Glutamatergic neuron (in vitro differentiated cells): ENCODE measurements at places on chromosomes 1 and 21. TPM values are rescaled to one million over a fixed set of nuclear protein-coding genes. Genes with fewer than 3 reads are reported as not detected.

The AKNAD1 gene
- not detected for total RNA-seq

The TAS1R2 gene
- total RNA-seq, result not detected

The SFT2D2 gene
- 32.9 TPM for total RNA-seq

The TCEA3 gene
- 0.83 TPM for total RNA-seq

The PLD5 gene
- total RNA-seq, result 0.96 TPM

The S100A8 gene
- not detected for total RNA-seq

The OR2L3 gene
- 0.15 TPM for total RNA-seq

The NOTCH2 gene
- 3.5 TPM for total RNA-seq

The ATPAF1 gene
- total RNA-seq, result 37.8 TPM

The CRNN gene
- not detected for total RNA-seq

The HLCS gene
- total RNA-seq, result 15.9 TPM

The FLG2 gene
- total RNA-seq, result not detected

The SHE gene
- total RNA-seq, result 0.07 TPM

The STIL gene
- 5.4 TPM for total RNA-seq

The NTNG1 gene
- 3.2 TPM for total RNA-seq

The LCE2D gene
- not detected for total RNA-seq

The SLC2A1 gene
- 25.0 TPM for total RNA-seq

The KPRP gene
- not detected for total RNA-seq

The HFM1 gene
- total RNA-seq, result 10.2 TPM

The AHDC1 gene
- total RNA-seq, result 131 TPM

The TMEM81 gene
- 9.3 TPM for total RNA-seq

The PKP1 gene
- not detected for total RNA-seq

The RAB25 gene
- not detected for total RNA-seq

The KLHL21 gene
- total RNA-seq, result 9.2 TPM

The PCP4 gene
- 1.9 TPM for total RNA-seq

The OBSCN gene
- total RNA-seq, result 25.7 TPM

The CHI3L2 gene
- total RNA-seq, result not detected

The RGS5 gene
- total RNA-seq, result 4.9 TPM
